NCI-H187 (cell line): ENCODE measurements at places on chromosomes 4 and X.

DNA sequence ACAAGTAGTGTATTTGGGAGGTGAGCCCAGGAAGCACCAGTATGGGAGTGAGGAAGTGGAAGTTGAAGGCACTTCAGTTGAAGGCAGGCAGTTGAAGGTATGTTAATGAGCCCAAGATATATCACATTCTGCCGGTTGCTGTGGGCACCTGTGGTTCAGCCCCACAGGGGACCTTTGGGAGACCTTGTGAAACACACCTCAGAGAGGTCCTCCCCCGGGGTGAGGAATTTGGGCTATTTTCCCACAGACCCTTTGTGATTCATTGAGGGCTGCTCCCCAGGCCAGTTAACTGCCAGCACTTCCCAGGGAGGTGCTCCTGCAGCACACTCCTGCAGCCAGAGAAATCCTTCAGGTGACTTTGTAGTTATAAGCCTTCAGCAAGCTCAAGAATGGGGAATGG lies 45.9 kb downstream of the PTCHD1 start:
- DNase-seq = no peak

GRCh38 chrX:134676436-134676835 lies 18.2 kb upstream of the PLAC1 start:
- DNase-seq = no peak

- DNase-seq = no peak
These were observed 24.8 kb upstream of the ACSL1 start for GRCh38 chr4:184850431-184851199.

- no peak for DNase-seq
These were observed 35.6 kb downstream of the DAPP1 start for GRCh38 chr4:99852199-99852749.

DNA sequence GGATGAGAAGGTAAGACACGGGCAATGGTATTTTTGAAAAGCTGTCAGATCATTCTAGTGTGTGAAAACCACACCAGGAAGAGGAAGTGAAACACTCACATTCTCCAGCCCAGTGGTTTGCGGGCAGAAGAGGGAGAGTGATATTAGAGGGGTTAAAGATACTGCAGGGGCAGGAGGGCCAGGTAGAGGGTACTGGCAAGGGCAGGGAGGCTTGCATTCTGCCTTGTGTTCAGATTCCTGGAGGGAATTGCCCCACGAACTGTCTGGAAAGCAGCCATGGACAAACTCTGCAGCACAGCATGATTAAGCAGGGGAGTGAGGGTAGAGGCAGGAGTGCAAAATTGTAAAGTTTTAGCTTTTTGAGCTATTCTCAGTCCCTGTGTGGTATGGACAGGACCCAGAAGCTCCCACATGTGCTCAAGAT lies 30.9 kb downstream of the NIPAL1 start:
- DNase-seq = no peak

DNA sequence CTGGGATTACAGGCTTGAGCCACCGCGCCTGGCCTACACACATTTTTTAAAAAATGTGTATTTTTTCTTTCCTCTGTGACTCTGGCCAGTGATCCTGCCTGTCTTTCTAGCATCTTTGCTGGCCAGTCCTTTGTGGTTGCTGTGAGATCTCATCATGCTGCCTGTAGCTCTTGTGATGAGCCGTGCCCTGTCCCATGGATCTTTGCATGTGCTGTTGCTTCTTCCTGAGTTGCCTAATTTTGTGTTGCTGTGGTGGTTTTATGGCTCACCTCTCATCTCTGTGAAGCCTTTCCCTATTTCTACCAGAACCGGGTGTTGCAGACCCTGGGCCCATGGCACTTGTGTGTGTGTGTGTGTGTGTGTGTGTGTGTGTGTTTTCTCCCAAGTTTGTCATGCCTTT lies 8.3 kb downstream of the NSD2 start:
- DNase-seq = no peak

- no peak for DNase-seq
These were observed 57.4 kb downstream of the LGI2 start for GRCh38 chr4:24973404-24973746.

GRCh38 chr4:54315561-54316538 lies 86.8 kb downstream of the PDGFRA start:
- no peak for DNase-seq

DNA sequence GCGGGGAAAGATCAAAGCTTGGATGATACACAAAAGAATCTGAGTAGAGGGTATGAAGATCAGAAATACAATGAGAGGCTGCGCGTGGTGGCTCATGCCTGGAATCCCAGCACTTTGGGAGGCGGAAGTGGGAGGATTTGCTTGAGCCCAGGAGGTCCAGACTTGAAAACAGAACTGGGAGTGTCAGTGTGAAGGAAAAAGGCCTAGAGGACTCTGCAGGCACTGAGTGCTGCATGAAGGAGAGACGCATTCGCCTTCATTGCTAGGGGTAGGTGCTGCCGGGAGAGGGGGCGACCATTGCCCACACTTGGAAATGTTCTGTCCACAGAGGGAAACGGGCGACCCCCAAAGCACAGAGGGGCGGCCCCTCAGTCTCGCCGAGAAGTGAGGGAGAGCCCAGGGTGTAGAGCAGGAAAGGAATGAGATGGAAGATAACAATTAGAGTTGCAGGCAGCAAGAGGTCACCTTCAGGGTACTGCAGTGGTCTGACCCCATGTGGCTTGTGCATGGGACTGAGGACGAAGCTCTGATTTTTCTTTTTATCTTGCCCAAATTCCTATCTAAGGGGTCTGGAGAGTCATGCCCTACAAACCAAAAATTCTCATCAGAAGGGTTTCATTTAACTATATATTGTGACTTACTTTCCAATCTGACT lies 31.8 kb upstream of the ARSD start:
- DNase-seq = no peak

DNA sequence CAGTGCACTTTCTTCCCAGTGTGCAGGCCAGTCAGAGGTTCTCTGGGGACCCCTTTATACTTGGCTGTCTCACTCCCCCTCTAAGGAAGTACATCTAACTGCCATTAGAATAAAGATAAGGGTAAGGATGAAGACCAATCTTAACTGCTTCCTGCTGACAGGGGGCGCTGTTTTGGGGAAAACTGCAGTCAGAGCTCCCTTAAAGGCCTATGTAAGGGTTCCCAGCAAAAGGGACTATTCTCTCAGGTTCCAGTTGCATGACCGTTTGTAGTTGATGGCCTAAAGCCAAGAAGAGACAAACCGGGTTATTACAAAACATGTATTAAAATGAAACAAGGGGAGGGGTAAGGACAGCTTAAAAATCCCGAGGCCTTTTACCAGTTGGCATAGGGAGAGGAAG lies 115.6 kb upstream of the SPIN4 start:
- DNase-seq = no peak

- no peak for DNase-seq
These were observed 18.9 kb downstream of the PRDM8 start for GRCh38 chr4:80216100-80216761.

DNA sequence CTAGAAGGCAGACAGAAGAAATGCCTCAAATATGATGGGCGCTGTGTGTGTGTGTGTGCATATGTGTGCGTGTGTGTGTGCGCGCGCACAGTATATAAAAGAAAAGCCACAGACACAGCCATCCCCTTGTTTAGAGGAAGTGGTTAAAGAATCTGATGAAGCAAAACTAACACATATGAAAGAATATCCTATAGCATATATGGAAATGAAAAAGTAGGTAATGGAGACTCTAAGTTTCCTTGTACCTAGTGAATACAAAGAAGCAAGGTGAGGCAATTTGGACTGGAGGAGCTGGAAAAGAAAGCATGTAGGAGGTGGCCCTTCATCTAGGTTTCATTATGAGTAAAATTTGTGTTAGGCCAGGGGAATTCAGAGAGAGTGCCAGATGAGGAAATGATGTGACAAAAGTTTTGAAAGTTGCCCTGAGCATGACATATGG lies 58.6 kb upstream of the MCF2 start:
- DNase-seq = no peak

DNA sequence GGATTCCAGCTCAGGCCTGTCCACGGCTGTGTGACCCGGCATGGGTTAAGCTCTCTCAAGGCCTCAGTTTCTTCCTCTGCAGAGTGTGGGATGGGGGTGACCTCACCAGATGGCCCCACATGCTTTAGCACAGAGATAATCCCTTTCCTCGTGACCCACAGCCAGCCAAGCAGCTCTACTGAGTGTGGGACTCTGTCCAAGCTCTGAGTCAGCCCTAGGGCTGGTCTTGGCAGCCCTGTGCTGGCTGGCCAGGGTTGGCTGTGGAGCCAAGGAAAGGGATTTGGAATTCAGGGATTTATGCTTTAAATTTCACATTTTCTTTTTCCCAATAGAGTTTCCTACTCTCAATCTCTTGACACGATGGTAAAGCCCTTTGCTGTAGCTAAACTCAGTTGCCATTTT lies 19.7 kb upstream of the SPON2 start:
- DNase-seq = no peak

DNA sequence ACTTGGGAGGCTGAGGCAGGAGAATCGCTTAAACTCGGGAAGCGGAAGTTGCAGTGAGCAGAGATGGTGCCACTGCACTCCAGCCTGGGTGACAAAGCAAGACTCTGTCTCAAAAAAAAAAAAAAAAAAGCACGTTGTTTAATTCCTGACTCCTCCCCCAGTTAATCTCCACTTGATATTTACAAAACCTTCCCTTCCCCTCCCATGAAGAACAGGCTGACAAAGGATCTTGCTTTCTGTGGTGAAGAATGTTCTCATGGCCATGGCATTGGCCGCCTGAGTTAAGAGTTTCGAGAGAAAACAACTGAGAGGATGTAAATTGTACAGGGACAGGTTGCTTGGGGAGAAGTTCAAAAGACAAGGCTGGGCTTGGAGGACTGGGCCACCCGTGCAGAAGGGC lies 168.2 kb upstream of the BCOR start:
- DNase-seq = no peak

DNA sequence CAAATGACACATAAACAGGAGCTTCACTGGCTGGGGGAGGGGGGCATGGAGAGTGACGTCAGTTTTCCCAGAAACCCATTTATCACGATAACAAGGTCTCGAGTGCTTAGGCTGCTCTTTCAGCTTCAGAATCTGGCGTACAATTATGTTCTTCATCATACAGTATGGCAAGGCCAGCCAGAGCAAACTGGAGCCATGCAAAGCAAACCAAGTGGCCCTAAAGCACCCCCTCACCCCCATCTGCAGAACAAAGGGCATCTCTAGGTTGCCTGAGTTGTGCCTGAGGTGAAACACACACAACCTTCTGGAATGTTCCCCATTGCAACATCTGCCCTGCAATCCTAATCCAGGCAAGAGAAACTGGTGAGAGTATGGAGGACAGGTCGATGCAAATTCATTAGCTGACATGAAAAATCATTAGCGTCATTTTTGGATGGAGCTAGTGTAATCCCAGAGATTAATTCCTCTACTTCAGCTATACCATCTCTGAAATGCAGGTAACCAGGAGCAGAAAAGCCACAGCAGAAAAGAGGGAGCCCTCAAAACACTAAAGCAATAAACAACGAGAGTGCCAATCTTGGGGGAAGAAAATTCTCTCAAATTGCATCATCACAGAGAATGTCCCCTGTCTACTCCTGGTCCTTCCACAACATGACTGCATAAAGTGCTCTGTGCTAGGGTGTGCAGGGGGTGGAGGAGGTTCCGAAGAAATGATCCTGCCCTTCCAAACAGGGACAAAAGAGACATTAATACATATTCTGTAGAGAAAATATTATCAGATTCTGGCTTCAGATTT lies 1.8 kb downstream of the SEPTIN6 start:
- no peak for DNase-seq

GRCh38 chr4:85508654-85509053 lies 33.7 kb downstream of the ARHGAP24 start:
- DNase-seq = no peak

DNA sequence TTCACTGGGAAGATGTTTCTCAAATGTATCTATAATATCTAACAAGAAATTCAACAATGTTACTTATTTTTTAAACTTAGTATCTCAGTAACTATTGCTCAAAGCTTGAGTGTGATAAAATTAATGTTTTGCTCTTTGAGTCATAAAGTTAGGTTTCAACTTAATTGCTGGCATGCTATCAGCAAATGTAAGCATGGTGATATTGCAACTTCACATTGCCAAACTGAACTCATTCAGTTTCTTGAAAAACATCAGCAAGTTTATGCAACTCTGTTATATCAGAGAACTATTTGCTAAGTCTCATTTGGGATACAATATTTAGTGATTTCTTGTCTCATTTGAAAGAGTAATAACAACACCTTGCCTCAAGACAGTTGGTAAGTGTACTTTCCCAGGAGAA lies 91.2 kb upstream of the KLF3 start:
- DNase-seq = no peak

DNA sequence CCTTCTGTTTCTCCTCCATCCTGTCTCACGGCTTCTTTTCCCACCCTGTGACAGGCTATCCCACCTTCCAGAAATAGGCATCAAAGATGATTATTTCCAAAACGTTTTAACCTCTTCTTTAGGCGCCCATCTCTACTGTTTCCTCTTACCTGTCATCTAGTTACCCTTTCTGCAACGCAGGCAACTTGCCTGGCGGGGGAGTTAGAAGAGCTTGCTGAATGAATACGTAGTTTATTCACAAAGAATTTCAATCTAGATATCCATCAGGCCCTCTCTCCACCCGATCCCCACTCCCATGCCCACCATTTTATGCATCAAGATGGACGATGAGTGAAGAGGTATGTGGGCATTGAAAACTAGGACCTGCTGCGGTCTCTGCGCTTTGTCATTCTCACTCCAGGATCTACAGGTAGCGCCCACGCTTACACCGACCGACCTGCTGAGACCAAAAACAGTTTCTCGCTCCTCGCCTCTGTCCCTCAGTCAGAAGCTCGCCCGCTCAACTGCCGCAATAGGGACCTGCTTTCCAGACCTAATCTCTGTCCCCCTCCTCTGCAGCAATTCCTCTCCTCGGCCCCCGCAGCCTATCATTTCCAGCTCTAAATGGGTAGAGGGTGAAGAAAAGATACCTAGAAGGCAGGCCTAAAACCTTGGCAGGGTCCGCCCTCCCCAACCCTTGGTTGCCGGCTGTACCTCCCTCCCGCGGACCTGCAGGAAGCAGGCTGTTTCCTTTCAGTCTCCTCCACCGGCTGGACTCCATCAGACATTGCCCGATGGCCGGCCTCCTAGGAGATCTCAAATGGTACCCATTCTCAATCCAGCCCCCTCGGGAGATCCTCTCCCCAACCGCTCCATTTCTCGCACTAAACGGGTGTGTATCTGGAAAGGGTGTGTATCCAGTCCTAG lies 624 bp downstream of the BEX5 start:
- no peak for DNase-seq

DNA sequence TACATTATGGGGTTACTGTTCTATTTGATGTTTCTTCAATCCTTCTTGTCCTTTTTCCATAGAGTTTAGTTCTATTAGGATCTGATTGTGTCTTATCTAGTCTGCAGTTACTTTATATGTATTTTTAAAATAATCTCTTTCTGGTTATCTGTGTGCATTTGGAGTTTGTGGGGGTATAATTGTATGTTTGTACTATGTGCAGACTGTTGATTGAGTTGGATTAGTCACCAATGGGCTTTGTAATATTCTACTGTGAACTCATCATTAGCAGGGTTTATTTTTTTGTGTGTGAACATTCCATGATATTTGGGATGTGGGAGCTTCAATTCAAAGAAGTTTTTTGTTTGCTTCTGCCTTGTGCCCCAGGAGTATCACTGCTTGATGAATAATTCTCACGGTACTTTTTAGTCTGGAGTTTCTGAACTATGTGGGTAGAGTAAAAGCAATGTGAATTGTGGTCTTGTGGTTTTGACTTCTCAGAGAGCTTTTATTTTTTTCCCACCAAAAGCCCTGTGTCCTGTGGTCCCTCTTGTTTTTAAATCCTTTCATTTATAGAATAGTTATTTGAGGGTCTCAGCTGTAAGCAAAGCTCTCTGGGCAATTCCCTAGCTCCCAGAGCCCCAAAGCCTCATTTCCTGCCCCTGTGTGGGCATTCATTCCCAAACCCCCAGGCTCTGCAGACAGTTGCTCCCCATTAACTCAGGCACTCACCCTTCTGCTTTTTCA lies 127.8 kb downstream of the PHKA2 start:
- no peak for DNase-seq
